ENCODE measurements at places on chromosomes 16 and 17.
A peak's percentile ranks its signal among the peaks of the same experiment; 100 is the strongest.

DNA sequence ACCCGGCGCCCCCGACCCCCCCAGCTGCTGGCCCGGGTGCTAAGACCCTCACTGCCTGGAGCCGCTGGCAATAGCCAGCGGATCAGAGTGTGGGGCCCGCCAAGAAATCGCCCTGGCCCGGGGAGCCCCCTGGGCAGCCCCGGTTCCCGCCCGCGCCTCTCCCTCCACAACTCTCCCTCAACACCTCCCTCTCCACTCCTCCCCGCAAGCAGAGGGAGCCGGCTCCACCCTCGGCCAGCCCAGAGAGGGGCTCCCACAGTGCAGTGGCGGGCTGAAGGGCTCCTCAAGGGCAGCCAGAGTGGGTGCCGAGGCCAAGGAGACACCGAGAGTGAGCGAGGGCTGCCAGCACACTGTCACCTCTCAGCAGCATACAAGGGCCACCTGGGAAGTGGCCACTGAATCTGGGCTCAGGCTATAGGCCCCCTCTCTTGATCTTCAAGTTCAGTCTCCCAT lies 385.5 kb downstream of the SEC14L1 start:
- DNase-seq: no peak

GRCh38 chr17:66636111-66636510 lies 198.8 kb upstream of the CACNG5 start:
- DNase-seq: no peak

GRCh38 chr17:69762766-69763165 lies 312.3 kb upstream of the KCNJ16 start:
- DNase-seq: no peak

GRCh38 chr17:4725646-4726310 lies 5.5 kb upstream of the MED11 start:
- DNase-seq: no peak

DNA sequence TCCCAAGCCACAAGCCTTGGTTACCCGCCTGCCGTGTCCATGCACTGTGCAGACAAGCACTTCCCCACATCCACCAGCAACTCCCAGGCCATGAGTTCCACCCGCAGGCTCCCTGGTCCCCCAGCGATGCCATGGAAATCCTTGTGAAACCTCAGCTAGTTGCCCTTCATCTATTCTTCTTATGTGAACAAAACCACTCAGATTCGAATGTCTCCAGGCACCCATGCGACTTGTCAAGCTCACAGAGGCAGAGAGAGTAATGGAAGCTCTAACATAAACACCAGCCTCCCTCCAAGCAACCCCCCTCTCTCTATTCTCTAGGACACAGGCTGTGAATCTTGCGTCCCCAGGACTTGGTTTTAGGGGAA lies 182.6 kb downstream of the C16orf95 start:
- DNase-seq: no peak

- no peak for DNase-seq
Observed at GRCh38 chr16:70257391-70257790, 5.7 kb upstream of the EXOSC6 start.

DNA sequence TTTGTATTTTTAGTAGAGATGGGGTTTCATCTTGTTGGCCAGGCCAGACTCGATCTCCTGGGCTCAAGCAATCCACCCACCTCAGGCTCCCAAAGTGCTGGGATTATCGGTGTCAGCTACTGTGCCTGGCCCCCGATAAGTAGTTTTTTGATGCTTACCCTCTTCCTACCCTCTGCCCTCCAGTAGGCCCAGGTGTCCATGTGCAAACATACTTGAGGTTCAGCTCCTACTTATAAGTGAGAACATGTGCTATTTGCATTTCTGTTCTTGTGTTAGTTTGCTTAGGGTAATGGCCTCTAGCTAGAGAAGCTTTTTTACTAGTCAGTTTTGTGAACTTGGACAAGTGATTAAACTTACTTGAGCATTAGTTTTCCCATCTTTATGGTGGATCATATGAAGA lies 136.8 kb downstream of the HS3ST4 start:
- DNase-seq: no peak

DNA sequence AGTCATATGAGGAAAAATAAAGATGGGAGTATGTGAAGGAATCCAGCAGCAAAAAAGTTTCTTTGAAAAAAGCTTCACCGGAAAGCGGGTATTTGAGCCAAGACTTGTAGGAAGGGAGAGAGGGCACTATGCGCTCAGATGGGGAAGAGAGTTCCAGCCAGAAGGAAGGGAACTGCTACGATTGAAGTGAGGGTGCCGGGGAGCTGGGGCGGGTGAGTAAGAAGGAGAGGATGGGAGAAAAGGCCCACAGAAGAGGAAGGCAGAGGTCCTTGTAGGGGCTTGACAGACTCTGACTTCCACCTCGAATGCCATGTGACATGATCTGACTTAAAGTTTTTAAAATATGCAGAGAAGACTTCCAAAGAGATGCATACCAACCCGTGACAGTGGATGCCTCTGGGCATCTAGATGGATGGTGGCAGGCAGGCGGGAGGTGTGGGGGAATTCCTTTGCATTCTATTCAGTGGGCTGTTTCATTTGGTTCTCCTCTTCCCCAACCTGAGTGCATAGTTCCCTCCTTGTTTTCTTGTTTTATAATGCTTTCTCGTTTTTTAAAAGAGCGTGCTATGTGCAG lies 44.9 kb downstream of the CDRT4 start:
- no peak for DNase-seq

DNA sequence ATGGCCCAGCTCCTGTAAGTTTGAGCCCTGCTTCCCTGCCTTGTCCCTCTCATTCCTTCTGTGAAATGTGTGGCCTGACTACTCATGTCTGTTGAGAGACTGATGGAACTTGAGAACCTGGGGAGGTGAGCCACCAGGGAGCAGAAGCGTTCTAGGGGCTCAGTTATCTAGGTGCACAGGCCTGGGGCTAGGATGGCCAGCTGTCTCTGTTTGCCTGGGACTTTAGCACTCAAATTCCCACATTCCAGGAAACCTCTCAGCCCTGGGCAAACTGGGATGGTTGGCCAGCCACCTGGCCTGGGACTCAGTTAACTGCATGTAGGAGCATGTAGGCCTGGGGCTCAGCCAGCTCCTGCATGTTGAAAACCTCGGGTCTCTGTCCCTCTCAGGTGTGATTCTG lies 9.3 kb upstream of the EPN3 start:
- DNase-seq: no peak

GRCh38 chr16:53071748-53072301 lies 17.0 kb downstream of the CHD9 start:
- peak; percentile 26 for DNase-seq

GRCh38 chr16:68664297-68664696 lies 19.2 kb downstream of the CDH3 start:
- no peak for DNase-seq

DNA sequence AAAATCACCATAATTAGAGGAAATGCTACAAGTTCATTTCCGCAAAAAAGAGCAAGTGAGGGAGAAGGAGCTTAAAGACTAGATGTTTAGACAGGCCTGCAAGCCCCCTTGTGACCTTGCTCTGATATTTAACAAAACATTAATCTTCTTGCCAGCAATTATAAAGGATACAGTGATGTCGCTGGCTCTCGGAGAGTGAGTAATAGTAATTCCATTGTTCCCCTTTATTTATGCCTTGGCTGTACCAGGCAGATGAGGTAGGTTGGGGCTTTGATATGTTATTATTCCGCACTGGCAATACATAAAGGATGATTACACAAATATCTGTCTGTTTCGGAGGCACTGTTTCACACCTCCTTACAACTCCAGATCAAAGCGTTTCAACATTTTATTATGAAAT lies 204.8 kb upstream of the SALL1 start:
- DNase-seq: no peak

DNA sequence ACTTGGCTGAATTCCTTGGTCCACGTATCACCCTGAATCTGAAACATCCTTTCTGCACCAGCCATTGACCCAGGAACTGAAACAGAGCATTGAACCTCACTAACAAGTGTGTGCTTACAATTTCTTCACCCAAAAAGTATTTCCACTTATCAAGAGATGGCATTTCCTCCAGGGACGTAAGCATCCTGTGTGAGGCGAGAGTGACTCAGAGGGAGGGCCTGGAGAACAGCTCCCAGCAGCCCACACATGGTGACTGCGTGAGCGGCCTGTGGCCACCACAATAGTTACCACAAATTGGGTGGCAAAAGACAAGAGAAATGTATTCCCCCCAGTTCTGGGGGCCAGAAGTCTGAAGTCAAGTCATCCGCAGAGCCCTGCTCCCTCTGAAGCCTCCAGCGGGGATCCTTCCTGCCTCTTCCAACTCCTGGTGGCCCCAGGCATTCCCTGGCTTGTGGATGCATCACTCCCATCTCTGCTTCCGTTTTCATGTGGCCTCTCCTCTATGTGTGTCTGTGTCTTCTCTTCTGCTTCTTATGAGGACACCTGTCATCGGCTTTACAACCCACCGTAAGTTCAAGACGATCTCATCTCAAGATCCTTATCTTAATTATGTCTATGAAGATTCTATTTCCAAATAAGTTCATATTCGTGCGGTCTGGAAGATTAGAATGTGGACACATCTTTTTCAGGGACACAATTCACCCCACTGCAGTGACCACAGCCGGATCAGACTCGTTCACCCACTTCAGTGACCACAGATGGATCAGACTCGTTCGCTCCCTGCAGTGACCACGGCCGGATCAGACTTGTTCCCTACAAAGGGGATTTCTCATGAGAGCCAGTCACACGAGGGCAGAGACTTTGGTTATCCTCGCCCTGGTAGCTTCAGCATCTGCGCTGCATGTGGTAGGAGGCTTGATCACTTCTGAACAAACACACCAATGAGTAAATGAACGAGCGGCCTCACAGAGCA lies 122.6 kb upstream of the FOXF1 start:
- DNase-seq: no peak

- no peak for DNase-seq
Observed at GRCh38 chr17:47009759-47010594, 30.9 kb upstream of the RPRML start.

GRCh38 chr16:59698346-59699020 lies 964.4 kb upstream of the GOT2 start:
- DNase-seq: no peak

DNA sequence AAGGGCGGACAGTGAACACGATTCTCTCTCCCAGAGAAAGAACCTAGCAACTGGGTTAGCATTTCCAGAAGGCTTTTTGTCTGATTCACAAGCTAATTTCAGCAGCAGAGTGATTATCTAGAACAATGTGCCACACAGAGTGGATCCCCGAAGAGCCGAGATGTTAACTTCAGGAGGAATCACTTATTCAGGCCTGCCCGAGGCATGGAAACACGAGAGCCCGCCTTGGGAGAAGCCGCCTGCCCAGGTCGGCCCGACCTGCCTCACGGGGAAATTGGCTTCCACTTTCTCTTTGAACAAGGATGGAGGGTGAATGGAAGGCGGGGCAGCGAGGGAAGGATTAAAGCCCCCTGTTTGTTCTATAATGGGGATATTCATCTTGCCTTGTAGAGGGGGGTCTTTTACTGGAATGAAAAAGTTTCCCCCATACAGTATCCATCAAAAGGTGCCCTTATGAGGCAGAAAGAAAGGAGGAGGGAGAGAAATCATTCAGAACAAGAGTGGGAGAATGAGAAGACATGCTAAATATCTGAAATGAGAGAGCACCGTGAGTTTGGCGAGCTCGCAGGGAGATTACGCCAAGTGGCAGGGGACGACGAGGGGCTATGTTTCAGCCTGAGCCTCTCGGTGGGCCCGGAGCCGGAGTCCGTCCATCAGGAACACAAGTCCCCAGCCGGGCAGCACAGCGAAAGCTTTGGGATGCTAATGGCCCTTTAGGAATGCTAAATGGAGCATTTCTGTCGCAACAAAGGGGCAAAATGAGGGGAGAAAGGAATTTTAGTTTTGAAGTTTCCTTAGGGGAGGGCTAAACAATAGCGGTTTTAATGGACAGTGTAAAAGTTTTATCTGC lies 33.0 kb downstream of the NTN1 start:
- no peak for DNase-seq

DNA sequence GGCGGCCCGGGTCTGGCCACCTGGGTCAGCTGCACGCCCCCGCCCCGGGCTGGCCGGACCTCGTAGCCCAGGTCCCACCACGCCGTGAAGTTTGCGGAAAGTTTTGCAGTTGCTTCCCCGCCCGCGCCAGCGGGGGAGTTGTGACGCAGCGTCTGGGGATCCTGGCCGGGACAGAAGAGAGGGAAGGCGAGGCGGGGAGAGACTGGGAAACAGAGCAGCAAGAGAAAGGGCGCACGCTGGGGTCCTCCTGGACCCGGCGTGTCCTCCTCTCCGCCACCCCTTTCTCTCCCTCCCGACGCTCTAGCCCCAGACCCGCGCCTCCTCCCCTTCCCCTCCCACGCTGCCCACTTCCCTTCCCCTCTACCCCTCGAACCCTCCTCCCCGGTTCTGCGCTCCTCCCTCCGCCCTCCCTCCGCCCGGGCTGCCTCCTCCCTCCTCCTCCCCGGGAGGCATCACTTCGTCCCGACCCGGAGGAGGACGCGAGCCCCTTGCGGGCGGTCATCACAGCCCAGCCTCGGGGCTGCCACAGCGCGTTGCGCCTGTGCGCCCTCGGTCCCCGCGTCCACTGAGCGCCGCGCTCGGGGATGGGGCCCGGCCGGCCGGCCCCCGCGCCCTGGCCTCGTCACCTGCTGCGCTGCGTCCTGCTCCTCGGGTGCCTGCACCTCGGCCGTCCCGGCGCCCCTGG lies at the start of gene MRC2:
Gene MRC2, plus strand, starts transcription at position 452 of the 685 bp plus-strand sequence. Its CDS starts 133 bp downstream, at position 585.
- peak; percentile 19 for DNase-seq

- DNase-seq: no peak
Observed at GRCh38 chr16:86048882-86049585, 150.1 kb downstream of the IRF8 start.

DNA sequence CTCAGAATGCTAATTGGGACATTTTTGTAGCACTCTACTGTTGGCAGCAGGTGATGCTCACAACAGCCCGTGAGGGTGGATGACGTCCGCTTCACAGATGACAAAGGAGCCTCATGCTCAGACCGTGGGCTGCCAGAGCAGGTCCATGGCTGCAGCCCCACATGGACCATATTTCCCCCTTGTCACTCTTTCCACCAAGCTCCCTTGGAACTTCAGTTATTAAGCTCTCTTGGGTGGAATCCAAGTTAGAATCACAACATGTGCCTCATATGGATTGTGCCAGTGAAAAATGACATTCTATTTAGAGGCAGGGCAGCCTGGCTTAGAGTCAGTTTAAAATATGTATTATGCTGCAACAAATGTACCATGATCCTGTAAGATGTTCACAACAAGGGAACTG lies 33.2 kb upstream of the STH start:
- no peak for DNase-seq

DNA sequence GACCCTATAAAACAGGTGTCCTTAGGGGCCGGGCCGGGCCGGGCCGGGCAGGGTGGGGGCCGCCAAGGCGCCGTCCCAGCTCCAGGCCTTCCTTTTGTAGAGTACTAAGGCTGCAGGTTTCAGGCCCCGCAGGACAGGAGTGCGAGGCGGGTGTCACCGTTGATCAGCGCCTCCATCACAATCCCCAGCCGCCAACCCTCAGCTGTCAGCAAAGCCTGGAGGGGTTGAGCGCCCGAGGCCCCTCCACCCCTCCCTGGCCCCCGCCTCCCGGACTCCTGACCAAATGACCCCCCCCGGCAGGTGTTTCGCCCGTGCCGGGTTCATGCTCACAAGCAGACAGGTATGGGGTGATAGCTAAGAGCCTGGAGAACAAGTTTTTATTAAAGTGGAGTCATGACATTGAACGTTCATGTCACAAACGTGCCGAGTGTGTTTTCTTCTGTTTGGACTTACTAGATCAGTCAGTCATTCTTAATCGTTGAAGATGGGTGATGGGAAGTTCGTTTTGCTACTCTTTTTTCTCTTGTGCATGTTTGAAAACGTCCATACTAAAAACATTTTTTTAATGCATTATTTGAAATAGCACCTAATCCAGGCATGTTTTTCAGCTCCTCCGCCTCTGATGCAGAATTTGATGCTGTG lies 534 bp downstream of the ARL2BP start:
- DNase-seq: no peak

Measured in B cell (primary cell).